Femur (tissue), 1 donor: ENCODE measurements at places on chromosomes 12 and 14.

- DNase-seq, result no peak
These were observed 21.7 kb downstream of the ELK3 start for GRCh38 chr12:96215919-96216273.

- no peak for DNase-seq
These were observed 3.8 kb downstream of the GALNT16 start for GRCh38 chr14:69263771-69264170.

GRCh38 chr12:72018036-72018435, 79.4 kb downstream of the TPH2 start:
- no peak for DNase-seq

GRCh38 chr12:94690198-94690771, 39.9 kb upstream of the TMCC3 start:
- DNase-seq, result no peak

GRCh38 chr14:99534863-99535262, 53.7 kb downstream of the CCNK start:
- DNase-seq, result peak; percentile 67

DNA sequence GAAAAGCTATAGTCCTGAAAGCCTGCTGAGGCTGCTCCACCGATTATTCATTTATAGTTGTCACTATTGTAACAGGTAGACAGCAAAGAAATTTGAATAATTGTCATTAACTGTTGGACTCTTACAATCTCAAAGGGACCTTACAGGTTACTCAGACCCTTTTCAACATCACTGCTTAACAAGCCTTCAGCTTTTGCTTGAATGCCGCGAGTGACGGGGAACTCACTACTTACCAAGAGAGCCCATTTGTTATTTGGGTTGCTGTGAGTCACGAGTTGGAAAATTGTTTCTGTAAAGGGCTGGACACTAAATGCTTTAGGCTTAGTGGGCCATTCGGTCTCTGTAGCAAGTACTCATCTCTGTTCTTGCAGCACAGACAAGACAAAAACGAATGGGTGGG, 5.9 kb upstream of the TUNAR start:
- no peak for DNase-seq

DNA sequence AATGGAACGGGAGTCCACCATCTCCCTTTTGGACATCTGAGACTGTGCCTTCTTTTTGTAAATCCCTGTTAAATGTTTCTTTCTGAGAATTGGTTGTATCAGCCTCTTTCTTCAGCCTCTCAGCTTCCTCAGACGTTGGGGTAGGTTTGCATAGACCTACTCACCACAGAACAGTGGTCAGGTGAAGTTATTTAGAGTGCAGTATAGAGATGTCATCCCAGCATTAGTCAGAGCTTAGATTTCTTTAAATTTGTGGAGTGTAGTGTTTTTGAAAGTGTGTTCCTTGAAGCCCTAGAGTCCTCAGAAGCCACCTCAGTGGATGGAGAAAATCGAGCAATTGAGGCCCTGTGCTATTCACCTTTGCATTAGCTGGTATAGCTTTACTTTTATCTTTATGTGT, 8.9 kb upstream of the EEA1 start:
- DNase-seq, result no peak

DNA sequence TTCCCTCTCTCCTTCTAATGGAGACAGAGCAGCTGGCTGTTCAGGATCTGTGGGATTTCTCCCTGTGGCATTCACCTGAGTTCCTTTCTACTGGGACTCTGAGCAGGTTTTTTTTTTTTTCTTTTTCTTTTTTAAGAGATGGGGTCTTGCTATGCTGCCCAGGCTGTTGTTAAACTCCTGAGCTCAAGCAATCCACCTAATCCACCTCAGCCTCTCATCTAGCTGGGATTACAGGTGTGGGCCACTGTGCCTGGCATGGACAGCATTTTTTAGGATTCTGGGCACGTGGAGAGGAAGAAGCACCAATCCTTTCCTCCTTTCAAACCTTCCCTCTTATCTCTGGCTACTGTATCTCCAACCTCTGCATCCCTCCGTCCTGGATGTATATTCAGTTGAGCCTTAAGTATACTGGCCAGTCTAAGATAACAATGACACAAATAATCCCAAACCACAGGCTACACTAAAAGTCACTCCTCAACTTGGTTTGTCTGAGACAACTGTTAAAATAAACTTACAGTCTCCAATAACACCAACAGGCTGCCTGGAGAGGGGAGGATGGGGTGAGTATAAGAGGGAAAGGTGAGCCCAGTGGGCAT, 16.4 kb upstream of the CELA1 start:
- no peak for DNase-seq

DNA sequence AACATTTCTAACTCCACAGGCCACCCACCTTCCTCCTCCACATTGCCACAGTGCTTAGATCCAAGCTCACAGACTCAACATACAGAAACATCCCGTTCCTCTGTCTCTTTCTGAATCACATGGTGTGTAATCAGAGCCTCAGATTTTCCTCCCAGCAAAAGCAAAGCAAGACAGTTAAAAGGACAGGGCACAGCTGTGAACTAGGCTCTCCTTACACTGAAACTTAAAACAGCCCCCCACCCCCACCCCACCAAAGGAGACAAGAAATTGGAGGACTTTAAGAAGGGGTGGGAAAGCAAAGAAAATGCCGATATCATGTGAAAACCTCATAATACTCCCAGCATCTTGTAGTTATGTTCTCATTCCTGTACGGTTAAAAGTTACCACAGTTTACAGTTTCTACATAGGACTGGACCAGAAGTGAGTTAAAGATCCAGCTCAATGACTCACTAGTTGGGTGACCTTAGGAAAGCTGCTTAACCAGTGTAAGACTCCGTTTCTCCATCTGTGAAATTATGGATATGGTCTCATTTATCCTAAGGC, 4.8 kb downstream of the YBX3 start:
- peak; percentile 29 for DNase-seq

DNA sequence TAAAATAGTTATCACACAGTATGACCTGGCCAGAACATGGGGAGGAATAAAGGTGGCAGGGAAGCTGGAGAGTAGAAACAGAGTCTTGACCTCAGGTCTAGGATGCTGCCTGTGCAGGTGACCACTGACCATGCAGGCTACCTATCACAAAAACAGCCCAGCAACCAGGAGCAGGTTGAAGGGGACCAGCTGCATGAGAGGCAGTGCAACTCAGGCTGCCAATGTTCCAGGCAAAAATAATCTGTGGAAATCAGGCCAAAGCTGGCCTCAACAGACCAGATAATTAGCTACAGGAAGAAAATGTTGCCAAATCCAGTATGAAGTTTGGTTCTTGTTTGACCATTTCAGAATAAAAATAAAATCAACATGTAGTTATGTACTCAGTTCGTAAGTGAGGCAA, 72.6 kb downstream of the PDE6H start:
- no peak for DNase-seq

- DNase-seq, result no peak
These were observed 95.8 kb downstream of the LGMN start for GRCh38 chr14:92652413-92653151.
